ENCODE measurements at places on chromosomes 7 and 10. TPM values are rescaled to one million over a fixed set of nuclear protein-coding genes. Genes with fewer than 3 reads are reported as not detected.

CLCN1 gene
- not detected for total RNA-seq

CYP26A1 gene
- total RNA-seq, result 0.07 TPM

LRIT1 gene
- total RNA-seq, result not detected

NAT16 gene
- total RNA-seq, result not detected

MYH16 gene
- total RNA-seq, result 0.53 TPM

TMEM213 gene
- not detected for total RNA-seq

ZNF518A gene
- 7.3 TPM for total RNA-seq

All from pulmonary artery endothelial cell (primary cell).